Renal pelvis (tissue), 12 donors: ENCODE measurements at places on chromosomes 2 and 18. TPM values are rescaled to one million over a fixed set of nuclear protein-coding genes. Genes with fewer than 3 reads are reported as not detected.

DNA sequence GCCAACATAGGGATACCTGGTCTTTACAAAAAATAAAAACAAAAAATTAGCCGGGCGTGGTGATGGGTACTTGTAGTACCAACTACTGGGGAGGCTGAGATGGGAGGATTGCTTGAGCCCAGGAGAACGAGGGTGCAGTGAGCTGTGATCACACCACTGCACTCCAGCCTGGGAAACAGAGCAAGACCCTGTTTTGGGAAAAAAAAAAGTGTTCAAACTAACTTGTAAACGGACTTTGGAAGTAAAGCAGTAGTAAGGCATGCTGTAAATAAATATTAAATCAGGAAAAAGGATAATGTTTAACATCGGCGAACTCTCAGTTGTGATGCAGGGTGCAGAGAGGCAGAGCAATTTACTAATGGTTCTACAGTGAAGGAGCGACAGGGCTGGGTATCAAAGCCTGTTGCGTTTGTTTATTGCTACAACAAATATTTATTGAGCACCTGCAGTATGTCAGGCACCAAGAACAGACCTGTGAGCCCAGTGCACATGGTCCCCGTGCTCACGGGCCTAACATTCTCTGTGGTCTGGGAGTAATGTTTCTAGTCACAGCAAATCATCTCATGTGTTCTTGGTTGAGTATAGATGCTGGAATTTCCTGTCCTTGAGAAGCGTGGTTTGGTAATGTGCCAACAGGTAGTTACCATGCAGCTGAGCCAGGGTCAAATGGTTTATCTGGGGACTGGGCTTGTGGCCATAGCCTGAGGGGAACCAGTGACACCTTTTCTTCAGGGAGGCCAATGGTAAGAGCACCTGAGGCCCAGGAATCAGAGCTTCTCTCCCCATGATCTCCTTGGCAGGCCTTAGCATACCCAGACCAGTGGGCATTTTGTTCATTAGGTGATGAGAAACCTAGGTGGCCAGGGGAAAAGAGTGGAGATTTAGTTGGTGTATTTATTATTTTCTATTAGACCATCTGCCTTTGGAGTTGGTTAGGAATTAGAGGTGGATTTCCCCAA, 27.9 kb upstream of the GREB1 start:
- no peak for DNase-seq

DNA sequence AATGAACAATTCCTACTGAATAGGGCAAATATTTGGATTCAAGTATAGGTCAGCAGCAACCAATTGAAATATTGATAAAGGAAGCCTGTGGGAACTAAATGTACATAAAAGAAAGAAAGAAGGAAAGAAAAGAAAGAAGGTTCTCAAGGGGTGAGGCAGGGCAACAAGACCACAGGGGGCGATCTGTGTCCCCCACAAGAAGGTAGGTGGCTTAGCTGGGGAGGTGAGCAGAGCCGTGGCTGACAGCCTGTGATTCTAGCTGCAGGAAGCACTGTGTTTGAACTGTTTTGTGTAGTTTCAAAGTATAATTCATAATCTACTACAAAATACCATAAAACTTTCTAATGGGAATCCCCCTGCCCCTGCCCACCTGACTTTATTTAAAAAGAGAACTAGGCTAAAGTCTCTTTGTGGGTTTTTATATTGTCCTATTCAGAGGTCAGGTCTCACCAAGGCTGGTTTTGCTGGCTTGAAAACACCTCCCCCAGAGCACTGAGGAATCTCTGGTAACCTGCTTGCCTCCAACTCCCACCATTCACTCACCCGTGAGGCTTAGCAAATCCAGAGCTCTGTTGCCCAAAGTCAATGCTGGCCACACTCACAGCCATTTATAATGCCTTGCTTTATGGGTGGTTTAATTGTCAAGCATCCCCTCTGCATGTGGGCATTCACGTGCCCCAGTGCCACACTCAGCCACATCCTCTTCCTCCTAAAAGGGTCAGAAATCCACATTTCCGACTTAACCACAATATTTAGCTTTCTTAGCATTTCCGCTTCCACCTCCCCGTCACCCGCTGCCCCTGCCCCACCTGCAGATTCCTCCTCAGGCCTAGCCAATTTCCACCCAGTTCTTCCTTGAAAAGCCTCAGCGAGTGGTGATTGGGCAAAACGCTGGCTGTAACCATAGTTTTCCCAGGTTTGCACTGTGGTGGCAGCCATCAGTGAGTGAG, 36.4 kb upstream of the LMAN1 start:
- no peak for DNase-seq

- DNase-seq = no peak
These were observed 25.6 kb upstream of the EFEMP1 start for GRCh38 chr2:55949211-55949610.

GRCh38 chr18:63273222-63273927, 46.2 kb downstream of the BCL2 start:
- peak; percentile 58 for DNase-seq

KIDINS220 gene
- 85.6 TPM for polyA plus RNA-seq

IL36B gene
- polyA plus RNA-seq = not detected
